ENCODE measurements at places on chromosomes 2 and 18. TPM values are rescaled to one million over a fixed set of nuclear protein-coding genes. Genes with fewer than 3 reads are reported as not detected.

The ANKRD53 gene
- 3.8 TPM for total RNA-seq

The NRBP1 gene
- total RNA-seq: 41.4 TPM

The SRD5A2 gene
- not detected for total RNA-seq

The CCDC74B gene
- 0.43 TPM for total RNA-seq

The CCDC102B gene
- 1.3 TPM for total RNA-seq

DNA sequence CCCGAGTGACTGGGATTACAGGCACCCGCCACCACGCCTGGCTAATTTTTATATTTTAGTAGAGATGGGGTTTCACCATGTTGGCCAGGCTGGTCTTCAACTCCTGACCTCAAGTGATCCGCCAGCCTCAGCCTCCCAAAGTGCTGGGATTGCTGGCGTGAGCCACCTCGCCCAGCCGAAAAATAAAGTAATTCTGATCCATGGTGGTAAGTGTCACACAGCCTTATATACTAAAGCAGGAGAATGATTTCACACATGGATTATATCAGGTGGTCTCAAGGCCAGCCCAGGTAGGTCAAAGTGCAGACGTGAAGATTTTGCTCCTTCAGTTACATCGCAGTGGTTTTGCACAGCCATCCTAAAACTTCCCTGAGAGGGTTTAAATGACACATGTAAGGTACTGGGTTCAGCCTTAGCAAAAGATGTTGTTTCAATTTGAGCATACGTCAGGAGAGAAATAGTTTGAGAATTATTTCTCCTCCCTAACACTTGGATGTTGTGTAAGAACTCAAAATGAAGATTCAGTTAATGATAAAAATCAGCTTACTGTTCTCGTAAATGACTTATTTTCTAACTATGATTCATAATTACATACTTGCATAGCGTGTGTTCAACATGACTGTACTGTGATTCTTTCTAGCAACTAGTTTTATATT is 93.0 kb upstream of the SLC39A10 start:
- H3K27ac ChIP-seq: no peak overlapping the region
- peaks cover 8% of the 10 kb centered on the region for H3K4me1 ChIP-seq
- H3K4me3 ChIP-seq: no peak overlapping the region

DNA sequence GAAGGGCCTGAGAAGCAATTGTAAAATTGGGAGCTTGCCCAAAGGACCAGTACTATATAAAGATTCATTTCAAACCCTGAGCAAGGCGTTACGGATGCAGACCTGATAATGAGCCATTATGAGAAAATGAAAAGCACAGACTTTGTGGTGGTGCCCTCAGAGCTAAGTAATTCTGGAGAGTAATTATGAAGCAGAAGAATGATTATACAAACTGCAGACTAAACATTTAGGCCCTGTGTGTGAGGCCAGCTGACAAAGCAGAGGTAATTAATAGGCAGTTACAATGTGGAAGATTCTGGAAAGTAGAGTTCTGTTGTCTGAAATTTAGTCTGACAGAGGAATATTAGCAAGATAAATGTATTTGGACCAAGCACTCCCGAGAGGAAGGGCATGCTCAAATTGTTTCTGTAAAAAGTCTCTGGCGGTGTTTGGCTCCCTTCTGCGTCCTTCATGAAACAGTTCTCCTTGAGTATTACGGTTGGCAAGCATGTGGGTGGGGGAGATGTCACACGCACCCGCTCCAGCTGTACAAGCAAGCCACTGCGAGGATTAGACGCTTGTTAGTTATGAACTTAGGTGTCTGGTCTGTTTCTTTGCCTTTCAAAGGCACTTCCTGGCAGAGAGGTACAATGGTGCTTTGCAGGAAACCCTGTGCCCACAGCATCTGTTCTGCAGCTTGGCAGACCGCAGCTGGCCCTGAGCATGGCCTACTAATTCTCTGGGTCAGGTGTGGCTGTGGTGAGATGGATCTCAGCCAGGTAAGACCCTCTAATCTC is 45.5 kb downstream of the CDC42EP3 start:
- H3K4me1 ChIP-seq: no peaks in the 10 kb centered on the region
- H3K27ac ChIP-seq: no peak overlapping the region
- H3K36me3 ChIP-seq: no peaks in the 10 kb centered on the region
- no peaks in the 10 kb centered on the region for H3K27me3 ChIP-seq

- DNase-seq: peak; percentile 53
- peak overlapping the region; percentile 65 for H3K4me3 ChIP-seq
- peaks cover 13% of the 10 kb centered on the region for H3K4me1 ChIP-seq
- peak overlapping the region; percentile 85 for H3K27ac ChIP-seq
- no peaks in the 10 kb centered on the region for H3K36me3 ChIP-seq
Observed at GRCh38 chr2:46296216-46296839, 879 bp upstream of the EPAS1 start.

- no peaks in the 10 kb centered on the region for H3K36me3 ChIP-seq
- H3K27ac ChIP-seq: no peak overlapping the region
- no peaks in the 10 kb centered on the region for H3K27me3 ChIP-seq
- H3K4me3 ChIP-seq: no peak overlapping the region
Observed at GRCh38 chr2:72289283-72289682, 141.6 kb upstream of the CYP26B1 start.

DNA sequence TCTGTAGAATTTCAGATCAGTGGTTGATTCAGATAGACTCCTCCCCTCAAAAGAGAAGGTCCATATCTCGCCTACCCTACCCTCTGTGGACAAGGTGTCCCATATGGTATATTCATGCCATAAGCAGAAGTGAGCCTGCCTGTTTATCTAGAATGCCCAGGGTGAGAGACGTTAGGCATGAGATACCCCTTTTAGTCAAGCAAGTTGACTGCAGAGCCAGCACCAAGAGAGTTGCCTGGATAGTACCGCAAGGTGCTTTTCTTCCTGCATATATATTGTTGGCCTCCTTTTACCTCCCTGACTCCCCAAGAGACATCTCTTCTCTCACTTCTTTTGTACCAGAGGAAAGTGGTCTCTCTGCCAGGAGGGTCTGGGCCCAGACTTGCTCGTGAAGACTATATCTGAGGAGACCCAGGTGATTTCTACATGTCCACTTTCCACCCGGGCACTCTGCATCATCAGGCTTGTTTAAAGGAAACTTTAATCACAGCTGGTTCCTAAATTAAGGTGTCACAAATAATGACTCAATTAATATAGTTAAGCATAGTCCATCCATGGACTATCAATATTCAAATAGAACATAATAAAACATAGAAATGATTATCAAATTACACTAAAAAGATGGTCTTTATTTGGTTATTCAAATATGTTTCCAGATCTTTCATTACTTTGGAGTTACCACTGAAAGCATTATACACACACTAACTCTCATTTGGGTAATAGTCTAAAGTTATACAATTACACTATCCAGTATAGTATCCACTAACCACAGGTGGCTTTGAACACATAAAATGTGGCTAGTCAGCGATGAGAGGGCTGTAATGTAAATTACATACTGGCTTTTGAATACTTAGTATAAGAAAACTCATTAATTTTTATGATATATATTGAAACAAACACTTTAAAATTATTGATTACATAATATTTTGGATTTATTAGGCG is 4.1 kb downstream of the ITGA4 start:
- no peaks in the 10 kb centered on the region for H3K36me3 ChIP-seq
- no peaks in the 10 kb centered on the region for H3K27me3 ChIP-seq
- no peak overlapping the region for H3K4me3 ChIP-seq
- H3K27ac ChIP-seq: no peak overlapping the region

- no peaks in the 10 kb centered on the region for H3K4me1 ChIP-seq
- H3K4me3 ChIP-seq: no peak overlapping the region
Observed at GRCh38 chr2:229810786-229811185, 96.4 kb upstream of the DNER start.

GRCh38 chr2:241897231-241897916 is 27.8 kb downstream of the RTP5 start:
- peaks cover 63% of the 10 kb centered on the region for H3K4me1 ChIP-seq
- no peaks in the 10 kb centered on the region for H3K27me3 ChIP-seq
- no peak overlapping the region for H3K4me3 ChIP-seq
- H3K27ac ChIP-seq: no peak overlapping the region

- no peak overlapping the region for H3K27ac ChIP-seq
- H3K27me3 ChIP-seq: no peaks in the 10 kb centered on the region
- peaks cover 15% of the 10 kb centered on the region for H3K4me1 ChIP-seq
- DNase-seq: no peak
- H3K36me3 ChIP-seq: no peaks in the 10 kb centered on the region
Observed at GRCh38 chr2:171084128-171084527, 76.6 kb downstream of the TLK1 start.
